ENCODE measurements at places on chromosomes 4 and X. TPM values are rescaled to one million over a fixed set of nuclear protein-coding genes. Genes with fewer than 3 reads are reported as not detected.

The RS1 gene
- total RNA-seq = not detected

The CFAP47 gene
- not detected for total RNA-seq

The RHOXF2 gene
- total RNA-seq = not detected

The IL15 gene
- total RNA-seq = 4.2 TPM

The CT45A2 gene
- total RNA-seq = not detected

The KLHL4 gene
- 13.9 TPM for total RNA-seq

The CXCL11 gene
- total RNA-seq = 6.4 TPM

The POF1B gene
- not detected for total RNA-seq

The HPSE gene
- total RNA-seq = 3.5 TPM

The TMPRSS11B gene
- not detected for total RNA-seq

The HMX1 gene
- not detected for total RNA-seq

The MYOZ2 gene
- total RNA-seq = 0.10 TPM

The PLRG1 gene
- total RNA-seq = 44.7 TPM

The RHOXF2B gene
- total RNA-seq = not detected

The PCDH7 gene
- 3.1 TPM for total RNA-seq

The FAM47C gene
- total RNA-seq = not detected

The TCEAL9 gene
- 106 TPM for total RNA-seq

The SPANXC gene
- total RNA-seq = not detected

The SHROOM3 gene
- total RNA-seq = 9.5 TPM

The SLC10A6 gene
- not detected for total RNA-seq

The GAGE13 gene
- total RNA-seq = not detected

The APOO gene
- 16.2 TPM for total RNA-seq

The GEMIN8 gene
- total RNA-seq = 30.2 TPM

The CFP gene
- total RNA-seq = 1.9 TPM

The TTC29 gene
- 3.9 TPM for total RNA-seq

The ARMCX1 gene
- total RNA-seq = 17.8 TPM

The ASB9 gene
- total RNA-seq = 10.6 TPM

The PASD1 gene
- total RNA-seq = not detected

The LANCL3 gene
- 0.29 TPM for total RNA-seq

The SMIM10 gene
- total RNA-seq = 0.76 TPM

The MAP3K15 gene
- not detected for total RNA-seq

The IQCM gene
- not detected for total RNA-seq
